ENCODE measurements at places on chromosomes 7 and 10. TPM values are rescaled to one million over a fixed set of nuclear protein-coding genes. Genes with fewer than 3 reads are reported as not detected.

DNA sequence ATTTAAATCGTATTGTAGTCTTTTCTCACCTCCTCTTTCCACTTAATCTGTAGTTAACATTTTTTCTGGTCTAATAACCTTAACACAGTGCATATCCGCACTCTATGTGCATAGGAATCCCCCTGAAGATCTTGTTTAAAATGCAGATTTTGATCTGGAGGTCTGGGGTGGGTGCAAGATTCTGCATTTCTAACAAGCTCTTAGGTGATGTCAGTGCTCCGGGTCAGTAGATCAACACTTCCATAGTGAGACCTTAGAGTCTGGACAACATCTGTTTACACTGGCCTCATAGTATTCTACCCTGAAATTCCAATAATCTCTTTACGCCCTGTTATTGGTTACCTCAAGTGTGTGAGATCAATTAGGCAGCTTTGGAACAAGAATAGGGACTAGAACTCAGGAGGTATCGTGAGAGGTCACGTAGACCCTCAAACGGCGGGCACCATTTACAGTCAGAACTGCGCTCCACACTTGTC lies 434 bp upstream of the PLEKHA8 start:
- H3K4me1 ChIP-seq, result peaks cover 7% of the 10 kb centered on the region
- H3K4me3 ChIP-seq, result peak overlapping the region; percentile 96
- no peaks in the 10 kb centered on the region for H3K27me3 ChIP-seq

- H3K4me3 ChIP-seq, result no peak overlapping the region
- no peak overlapping the region for H3K27ac ChIP-seq
- H3K36me3 ChIP-seq, result no peaks in the 10 kb centered on the region
- H3K4me1 ChIP-seq, result no peaks in the 10 kb centered on the region
Observed at GRCh38 chr7:24907311-24907886, 72.6 kb downstream of the OSBPL3 start.

CDH23 gene
- 16.6 TPM for total RNA-seq

DNA sequence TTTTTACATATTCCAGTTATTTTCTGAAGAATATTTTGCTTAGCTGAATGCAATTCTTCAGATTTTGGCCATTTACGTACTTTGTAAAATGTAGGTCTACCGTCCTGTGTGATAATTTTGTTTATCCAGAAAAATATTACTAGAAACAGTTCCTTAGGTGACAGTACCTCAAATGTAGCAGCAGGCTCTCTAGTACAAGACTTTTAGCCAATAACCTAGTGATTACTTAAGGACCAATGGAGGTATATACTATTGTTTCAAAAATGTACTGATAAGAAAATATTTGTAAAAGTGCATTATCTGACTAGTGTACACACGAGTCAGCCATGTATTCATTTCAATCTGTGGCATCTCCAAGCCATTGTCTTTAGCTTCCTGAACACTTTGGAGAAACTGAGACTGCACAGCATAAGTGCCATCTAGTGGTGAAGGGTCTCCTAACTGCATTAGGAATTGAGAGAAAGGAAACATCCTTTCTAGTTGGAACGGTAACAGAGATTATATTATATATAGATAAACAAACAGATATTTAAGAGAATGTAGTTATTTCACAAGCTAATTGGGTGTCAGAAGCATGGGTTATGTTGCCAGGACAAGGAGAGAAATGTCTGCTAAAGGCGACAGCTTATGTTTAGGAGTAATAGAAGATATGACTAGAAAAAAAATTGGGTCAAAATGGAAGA lies 23.7 kb downstream of the RTKN2 start:
- no peaks in the 10 kb centered on the region for H3K27me3 ChIP-seq
- no peak overlapping the region for H3K4me3 ChIP-seq
- H3K27ac ChIP-seq, result no peak overlapping the region
- no peaks in the 10 kb centered on the region for H3K36me3 ChIP-seq

- peaks cover 1% of the 10 kb centered on the region for H3K36me3 ChIP-seq
- H3K4me1 ChIP-seq, result no peaks in the 10 kb centered on the region
- no peak for DNase-seq
- H3K27ac ChIP-seq, result no peak overlapping the region
- H3K4me3 ChIP-seq, result no peak overlapping the region
Observed at GRCh38 chr10:114975091-114975490, 37.1 kb downstream of the TRUB1 start.

ZCWPW1 gene
- 4.4 TPM for total RNA-seq

DNA sequence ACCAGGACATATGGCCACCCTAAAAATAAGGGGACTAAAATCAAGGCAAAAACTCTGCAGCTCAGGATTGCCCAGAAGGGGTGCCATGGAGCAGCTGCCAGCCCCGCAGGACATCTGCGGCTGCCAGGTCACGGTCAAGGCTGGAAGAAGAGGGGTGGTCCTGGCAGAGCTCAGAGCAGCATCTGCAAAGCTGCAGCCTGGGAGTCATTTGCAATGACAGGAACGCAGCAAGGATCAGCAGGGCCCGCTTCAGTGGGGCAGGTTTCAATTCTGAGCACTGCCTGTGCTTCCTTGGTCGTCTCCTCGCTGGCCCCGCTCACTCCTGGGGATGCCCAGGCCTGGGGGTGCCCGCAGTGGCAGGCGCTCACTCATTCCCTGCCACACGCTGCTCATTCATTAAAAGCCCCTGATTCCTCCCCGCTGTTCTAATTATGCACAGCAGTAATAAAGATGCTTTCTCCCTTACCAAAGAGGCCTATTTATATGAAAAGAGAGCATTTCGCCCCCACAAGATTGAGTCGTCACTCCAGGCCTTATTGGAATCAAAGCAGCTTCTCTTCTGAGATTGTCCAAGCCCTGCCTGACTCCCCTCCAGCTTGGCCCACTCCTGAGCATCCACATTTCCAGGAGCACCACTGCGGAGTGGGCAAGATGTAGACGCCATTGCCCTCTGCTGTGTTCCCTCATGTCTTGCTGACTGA lies 4.6 kb downstream of the HSPA12A start:
- H3K36me3 ChIP-seq, result no peaks in the 10 kb centered on the region
- H3K27ac ChIP-seq, result no peak overlapping the region
- no peak for DNase-seq
- H3K4me1 ChIP-seq, result peaks cover 2% of the 10 kb centered on the region
- no peaks in the 10 kb centered on the region for H3K27me3 ChIP-seq

- H3K4me3 ChIP-seq, result no peak overlapping the region
- no peaks in the 10 kb centered on the region for H3K27me3 ChIP-seq
- no peak for DNase-seq
- H3K27ac ChIP-seq, result no peak overlapping the region
- peaks cover 4% of the 10 kb centered on the region for H3K4me1 ChIP-seq
- no peaks in the 10 kb centered on the region for H3K36me3 ChIP-seq
Observed at GRCh38 chr10:62442894-62443669, 68.9 kb downstream of the ZNF365 start.

GRCh38 chr7:132433301-132433700 lies 143.0 kb downstream of the PLXNA4 start:
- H3K4me1 ChIP-seq, result peaks cover 5% of the 10 kb centered on the region
- no peak overlapping the region for H3K4me3 ChIP-seq
- no peaks in the 10 kb centered on the region for H3K27me3 ChIP-seq
- H3K36me3 ChIP-seq, result no peaks in the 10 kb centered on the region
- H3K27ac ChIP-seq, result no peak overlapping the region
- DNase-seq, result no peak

- no peaks in the 10 kb centered on the region for H3K27me3 ChIP-seq
- peaks cover 3% of the 10 kb centered on the region for H3K4me1 ChIP-seq
- no peak overlapping the region for H3K27ac ChIP-seq
- no peaks in the 10 kb centered on the region for H3K36me3 ChIP-seq
Observed at GRCh38 chr10:63561341-63561740, 40.1 kb downstream of the REEP3 start.

GRCh38 chr7:13551503-13551902 lies 438.0 kb downstream of the ETV1 start:
- H3K4me1 ChIP-seq, result no peaks in the 10 kb centered on the region
- no peak for DNase-seq
- H3K27me3 ChIP-seq, result no peaks in the 10 kb centered on the region

- H3K27me3 ChIP-seq, result no peaks in the 10 kb centered on the region
- no peak for DNase-seq
- H3K4me1 ChIP-seq, result peaks cover 3% of the 10 kb centered on the region
- no peak overlapping the region for H3K27ac ChIP-seq
- H3K4me3 ChIP-seq, result no peak overlapping the region
Observed at GRCh38 chr7:106812027-106812643, 52.9 kb upstream of the PIK3CG start.

GRCh38 chr10:29295813-29296212 lies 6.9 kb downstream of the LYZL1 start:
- no peak overlapping the region for H3K27ac ChIP-seq
- H3K4me3 ChIP-seq, result no peak overlapping the region
- no peaks in the 10 kb centered on the region for H3K4me1 ChIP-seq
- DNase-seq, result no peak

- no peak for DNase-seq
- no peaks in the 10 kb centered on the region for H3K36me3 ChIP-seq
- H3K4me1 ChIP-seq, result no peaks in the 10 kb centered on the region
- no peak overlapping the region for H3K27ac ChIP-seq
- no peaks in the 10 kb centered on the region for H3K27me3 ChIP-seq
Observed at GRCh38 chr7:54260941-54261371, 281.2 kb upstream of the VSTM2A start.

DNA sequence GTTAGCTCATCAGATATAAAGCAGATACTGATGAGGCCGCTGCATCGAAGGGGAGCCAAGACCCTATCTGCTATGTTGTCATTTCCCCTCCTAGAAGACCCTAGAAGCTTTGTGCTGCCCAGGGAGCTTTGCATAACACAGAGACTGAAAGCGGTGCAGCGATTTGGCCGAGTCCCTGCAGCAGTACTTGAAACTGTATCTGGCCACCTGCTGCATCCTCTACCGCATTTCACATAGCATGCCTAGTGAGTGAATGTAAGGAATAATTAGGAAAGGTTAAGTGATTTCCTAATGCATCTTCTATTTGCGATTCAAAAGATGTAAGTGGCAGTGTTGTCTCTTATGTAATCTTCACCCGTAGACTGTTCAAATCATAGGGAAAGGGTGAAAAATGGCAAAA lies 106.7 kb downstream of the LRMDA start:
- H3K27ac ChIP-seq, result no peak overlapping the region
- DNase-seq, result no peak
- no peaks in the 10 kb centered on the region for H3K4me1 ChIP-seq
- H3K4me3 ChIP-seq, result no peak overlapping the region
- H3K36me3 ChIP-seq, result no peaks in the 10 kb centered on the region
- H3K27me3 ChIP-seq, result no peaks in the 10 kb centered on the region
